ENCODE measurements at places on chromosomes 1 and 21. TPM values are rescaled to one million over a fixed set of nuclear protein-coding genes. Genes with fewer than 3 reads are reported as not detected.

The HOOK1 gene
- 5.2 TPM for polyA plus RNA-seq

The ZC3H11A gene
- polyA plus RNA-seq: 46.0 TPM

The AIRE gene
- polyA plus RNA-seq: 0.22 TPM

The DRAM2 gene
- 69.3 TPM for polyA plus RNA-seq

- DNase-seq: no peak
These were observed 253.2 kb downstream of the PTPRC start for GRCh38 chr1:198892065-198892464.

- no peak for DNase-seq
These were observed 239.6 kb upstream of the FGGY start for GRCh38 chr1:59057211-59057694.

DNA sequence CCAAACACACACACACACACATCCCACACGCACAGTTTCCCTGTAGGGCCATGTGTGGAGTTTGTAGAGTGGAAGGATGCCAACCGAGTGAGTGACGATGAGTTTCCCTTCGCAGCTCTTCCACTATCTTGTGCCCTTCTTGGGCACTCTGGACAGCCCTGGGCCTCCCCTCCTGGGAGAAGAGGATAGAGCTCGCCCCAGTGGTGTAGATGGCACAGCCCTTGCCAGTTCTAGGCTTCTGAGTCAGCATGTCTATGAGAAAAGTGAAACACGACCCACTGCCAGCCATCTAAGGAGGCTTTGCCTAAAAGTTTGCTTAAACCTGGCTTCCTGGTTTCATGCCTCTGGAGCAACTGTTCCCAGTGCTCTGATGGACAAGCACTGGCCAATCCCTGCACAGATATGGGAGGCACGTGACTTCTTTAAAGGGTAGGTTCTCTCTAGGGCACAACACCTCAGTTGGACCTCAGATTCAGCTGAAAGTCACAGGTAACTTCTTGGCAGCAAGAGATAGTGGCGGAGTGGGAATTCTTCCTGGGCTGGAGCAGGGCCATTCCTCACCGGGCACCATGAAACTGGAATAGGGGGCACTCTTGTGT lies 195.9 kb upstream of the GALNT2 start:
- no peak for DNase-seq

DNA sequence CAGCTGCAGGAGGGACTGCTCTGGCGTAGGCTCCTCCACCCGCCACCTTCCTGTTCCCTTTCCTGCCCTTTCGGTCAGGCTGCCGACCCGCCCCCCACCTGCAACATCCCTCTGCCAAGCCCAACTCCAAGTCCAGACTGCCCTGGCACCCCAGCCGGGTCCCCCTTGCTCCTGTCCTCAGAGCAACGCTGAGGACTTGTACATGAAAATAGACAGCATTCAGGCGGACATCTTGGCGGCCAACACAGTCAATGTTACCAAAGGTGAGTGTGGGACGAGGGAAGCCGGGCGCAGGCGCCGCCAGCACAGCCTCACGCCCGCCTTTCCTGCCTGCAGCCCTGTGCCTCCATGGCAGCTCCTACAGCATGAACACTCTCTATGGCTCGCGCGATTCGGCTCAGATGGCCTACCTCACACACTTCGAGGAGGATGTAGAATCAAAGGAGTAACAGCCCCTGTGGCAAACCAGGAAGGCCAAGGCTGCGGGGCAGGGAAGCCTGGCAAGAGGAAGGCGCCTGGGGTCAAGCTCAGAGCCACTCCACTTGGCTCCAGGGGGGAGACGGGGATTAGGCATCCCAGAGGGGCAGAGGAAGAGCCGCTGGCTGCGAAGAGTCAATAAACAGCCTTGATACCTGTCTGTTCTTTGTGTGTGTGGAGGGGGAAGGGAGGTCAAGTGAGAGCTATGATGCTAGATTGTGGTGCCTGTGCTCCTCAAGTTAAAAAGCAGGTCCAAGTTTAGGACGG lies 5.8 kb downstream of the RNU5D-1 start:
- DNase-seq: no peak

GRCh38 chr1:75129660-75129982 lies 4.6 kb upstream of the LHX8 start:
- DNase-seq: no peak

DNA sequence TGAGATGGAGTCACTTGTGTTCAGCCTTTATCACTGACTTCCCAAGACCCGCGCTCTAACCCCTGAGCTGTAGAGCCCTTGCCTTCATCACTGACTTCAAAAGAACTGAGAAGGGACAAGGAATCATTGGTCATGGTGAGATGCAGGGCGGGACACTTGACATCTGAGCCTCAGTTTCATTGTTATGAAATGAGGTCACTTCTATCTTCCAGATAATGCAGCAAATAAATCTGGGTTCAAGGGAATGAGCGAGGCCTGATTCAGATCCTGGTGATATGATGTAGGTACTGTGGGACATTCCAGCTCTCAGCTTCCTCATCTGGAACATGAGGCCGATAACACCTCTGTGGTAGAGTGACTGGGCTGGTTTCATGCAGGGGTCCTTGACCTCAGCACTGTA lies 13.8 kb downstream of the KAZN start:
- no peak for DNase-seq

- DNase-seq: no peak
These were observed 12.4 kb downstream of the RUNX1 start for GRCh38 chr21:35036465-35037383.

DNA sequence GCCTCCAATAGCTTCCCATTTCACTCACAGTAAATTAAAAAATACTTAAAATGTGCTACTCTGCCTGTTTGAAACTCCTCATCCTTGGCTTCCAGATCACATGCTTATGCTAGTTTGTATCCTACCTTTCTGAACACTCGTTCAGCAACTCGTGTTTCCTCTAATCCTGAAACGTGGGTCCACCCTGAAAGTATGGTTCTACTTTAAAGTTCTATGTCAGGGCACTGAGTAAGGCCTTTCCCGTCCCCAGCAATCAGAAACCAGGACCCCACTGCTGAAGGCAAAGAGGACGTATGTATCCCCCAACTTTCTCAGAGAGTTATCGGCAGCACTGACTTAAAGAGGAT lies 419 bp upstream of the TSEN15 start:
- no peak for DNase-seq

DNA sequence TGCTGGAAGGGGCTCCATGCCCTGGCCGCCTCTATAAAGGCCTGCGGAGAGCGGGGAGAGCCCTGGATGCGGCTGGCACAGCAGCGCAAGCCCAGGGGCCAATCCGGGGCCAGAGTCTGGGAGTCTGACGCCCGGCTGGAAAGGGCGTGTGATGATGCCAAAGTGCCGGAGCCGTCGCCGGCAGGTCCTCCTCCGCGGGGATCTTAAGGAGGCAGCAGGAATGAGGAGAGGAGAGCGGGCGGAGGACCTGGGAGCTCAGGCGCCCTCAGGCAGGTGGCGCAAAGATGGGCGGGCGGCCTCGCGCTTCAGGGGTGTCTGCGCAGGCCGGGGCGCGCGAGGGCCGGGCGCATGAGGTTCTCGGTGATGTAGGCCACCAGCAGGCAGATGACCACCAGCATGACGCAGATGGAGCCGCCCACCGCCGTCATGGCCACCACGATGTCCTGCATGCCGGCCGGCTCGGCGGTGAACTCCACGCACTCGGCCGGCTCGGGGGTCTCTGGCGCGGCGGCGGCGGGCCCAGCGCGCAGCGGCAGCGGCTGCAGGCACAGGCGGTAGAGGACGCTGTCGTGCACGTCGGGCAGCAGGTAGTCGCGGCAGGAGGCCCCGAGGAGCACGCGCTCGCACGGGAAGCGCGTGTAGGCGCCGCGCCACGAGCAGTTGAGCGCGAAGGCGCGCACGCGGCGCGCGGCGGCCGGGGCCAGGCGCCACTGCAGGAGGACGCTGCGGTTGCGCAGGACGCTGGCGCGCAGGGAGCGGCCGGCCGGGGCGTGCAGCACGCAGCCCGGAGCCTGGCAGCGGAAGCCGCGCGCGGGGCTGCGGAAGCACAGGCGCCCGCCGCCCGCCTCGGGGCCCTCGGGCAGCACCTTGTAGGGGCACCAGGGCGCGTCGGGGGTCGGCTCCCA lies 653 bp downstream of the FNDC10 start:
- no peak for DNase-seq

GRCh38 chr1:219581344-219581743 lies 31.6 kb downstream of the ZC3H11B start:
- no peak for DNase-seq

GRCh38 chr1:220375715-220376114 lies 103.5 kb upstream of the RAB3GAP2 start:
- no peak for DNase-seq

GRCh38 chr1:26482921-26483320 lies 10.7 kb downstream of the HMGN2 start:
- DNase-seq: no peak

GRCh38 chr1:108862017-108862610 lies 5.2 kb upstream of the AKNAD1 start:
- no peak for DNase-seq

GRCh38 chr1:23910553-23911246 lies 2.5 kb downstream of the CNR2 start:
- no peak for DNase-seq

GRCh38 chr1:152252157-152252556 lies 28.2 kb upstream of the HRNR start:
- DNase-seq: no peak

DNA sequence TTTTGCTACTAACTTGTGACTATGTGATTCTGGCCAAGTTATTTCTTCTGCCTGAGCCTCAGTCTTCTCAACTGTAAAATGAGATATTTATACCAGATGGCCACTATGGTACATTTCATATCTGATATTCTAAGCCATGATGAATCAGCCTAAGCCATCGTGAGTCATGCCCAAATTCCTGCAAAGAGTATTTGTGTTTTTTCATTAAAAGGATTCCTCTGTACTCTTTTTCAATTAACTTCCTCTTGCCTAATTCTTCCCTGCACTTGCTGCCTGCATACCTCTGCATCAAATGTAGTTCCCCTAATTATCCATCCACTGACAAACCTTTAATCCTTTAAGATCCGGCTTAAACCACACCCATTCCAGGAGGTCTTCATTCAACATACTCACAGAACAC lies 575.1 kb upstream of the BEND5 start:
- DNase-seq: no peak

DNA sequence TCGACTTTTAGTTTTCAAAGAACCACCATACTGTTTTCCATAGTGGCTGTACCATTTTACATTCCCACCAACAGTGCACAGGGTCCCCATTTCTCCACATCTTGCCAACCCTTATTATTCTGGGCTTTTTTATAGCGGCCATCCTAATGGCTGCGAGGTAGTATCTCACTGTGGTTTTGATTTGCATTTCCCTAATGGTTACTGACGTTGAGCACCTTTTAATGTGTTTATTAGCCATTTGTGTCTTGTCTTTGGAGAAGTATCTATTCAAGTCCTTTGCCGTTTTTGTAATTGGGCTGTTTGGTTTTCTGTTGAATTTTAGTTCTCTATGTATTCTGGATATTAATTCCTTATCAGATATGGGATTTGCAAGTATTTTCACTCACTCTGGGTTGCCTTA lies 22.3 kb upstream of the KCNAB2 start:
- no peak for DNase-seq

DNA sequence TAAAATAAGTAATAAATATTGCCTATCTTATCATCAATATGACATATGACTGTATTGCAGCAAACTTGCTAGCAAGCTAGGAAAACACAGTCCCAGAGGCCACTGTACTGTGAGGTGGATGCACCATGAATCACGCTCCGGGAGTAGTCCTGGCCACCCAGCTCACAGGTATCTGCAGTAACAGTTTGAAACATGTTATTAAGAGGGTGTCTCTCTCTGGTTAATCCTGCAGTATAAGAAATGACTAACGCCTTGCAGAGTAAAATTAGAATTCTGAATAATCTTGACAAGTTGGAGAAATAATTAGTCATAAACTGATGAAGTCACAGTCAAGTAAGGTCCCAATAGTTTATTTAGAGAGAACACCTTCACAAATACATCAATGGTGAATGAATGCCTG lies 34.0 kb upstream of the DPT start:
- DNase-seq: no peak

DNA sequence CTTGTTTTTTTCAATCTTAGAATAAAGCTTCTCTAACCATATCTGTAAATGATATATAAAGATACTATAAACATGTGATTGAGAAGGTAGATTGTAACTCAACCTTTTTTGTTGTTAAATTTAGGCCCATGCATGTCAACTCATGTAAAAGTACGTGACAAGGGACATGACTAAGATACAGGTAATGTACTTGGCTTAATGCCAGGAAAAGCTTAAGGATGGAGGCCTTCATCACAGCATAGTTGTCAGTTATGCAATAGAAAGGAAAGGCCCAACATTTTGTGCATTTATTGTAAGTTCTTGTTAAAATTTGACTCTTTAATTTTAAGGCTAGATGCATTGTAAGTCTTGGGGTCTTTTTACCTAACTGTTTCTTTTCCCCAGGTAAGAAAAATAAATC lies 305.1 kb downstream of the LTN1 start:
- DNase-seq: no peak

DNA sequence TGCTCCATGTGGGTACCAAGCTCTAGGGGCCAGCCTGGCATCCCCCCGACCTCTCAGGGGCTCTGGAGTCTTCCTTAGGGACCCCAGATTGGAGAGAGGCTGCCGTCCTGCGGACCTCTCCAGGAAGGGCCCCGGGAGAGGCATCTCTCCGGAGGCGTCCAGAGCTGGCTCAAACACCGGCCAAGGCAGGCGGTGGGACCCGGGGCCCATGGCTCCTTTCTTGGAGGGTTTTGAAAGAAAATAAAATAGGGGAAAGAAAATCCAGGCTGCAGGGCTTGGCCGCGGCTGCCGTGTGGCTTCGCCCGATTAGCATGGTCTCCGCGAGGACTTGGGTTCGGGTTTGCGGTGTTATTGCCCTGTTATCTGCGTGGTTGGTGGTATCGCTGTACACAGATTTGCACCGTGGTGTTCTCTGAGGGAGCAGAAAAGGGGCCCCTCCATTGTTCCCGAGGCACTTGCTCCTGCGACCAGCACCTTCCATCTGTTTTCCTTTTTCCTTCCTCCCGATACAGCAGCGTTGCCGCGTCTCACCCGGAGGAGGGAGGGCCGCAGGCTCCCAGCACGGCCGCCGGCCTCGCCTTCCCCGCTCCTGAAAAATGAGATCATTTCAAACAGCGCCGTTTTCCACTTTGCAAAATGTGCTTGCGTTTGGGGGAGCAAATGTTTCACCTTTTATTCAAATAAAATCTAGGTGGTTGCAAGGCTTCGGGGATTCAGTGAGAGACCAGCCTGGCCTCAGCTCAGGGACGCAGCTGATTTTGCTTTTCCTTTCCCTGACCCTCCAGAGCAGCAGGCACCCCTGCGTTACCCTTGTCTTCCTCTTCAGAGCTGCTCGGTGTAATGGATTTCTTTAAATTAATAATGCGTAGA lies 86.3 kb downstream of the PRDM16 start:
- no peak for DNase-seq

DNA sequence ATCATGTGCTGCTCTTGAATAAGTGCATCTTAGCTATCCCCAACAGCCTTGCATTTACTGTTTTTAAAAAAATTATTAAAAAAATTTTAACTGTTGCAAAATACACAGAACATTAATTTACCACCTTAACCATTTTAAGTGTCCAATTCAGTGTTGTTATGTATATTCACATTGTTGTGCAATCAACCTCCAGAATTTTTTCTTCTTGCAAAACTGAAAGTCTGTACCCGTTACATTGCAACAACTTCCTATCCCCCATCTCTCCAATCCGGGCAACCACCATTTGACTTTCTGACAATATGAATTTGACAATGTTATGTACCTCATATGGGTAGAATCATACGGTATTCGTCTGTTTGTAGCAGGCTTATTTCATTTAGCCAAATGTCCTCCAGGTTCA lies 83.1 kb downstream of the FMN2 start:
- DNase-seq: no peak

- no peak for DNase-seq
These were observed 35.4 kb downstream of the PTPRU start for GRCh38 chr1:29271724-29272123.
